ENCODE measurements at places on chromosomes 12 and 14.
A peak's percentile ranks its signal among the peaks of the same experiment; 100 is the strongest.

GRCh38 chr14:35808076-35808637, 938 bp downstream of the RALGAPA1 start:
- DNase-seq, result peak; percentile 52

DNA sequence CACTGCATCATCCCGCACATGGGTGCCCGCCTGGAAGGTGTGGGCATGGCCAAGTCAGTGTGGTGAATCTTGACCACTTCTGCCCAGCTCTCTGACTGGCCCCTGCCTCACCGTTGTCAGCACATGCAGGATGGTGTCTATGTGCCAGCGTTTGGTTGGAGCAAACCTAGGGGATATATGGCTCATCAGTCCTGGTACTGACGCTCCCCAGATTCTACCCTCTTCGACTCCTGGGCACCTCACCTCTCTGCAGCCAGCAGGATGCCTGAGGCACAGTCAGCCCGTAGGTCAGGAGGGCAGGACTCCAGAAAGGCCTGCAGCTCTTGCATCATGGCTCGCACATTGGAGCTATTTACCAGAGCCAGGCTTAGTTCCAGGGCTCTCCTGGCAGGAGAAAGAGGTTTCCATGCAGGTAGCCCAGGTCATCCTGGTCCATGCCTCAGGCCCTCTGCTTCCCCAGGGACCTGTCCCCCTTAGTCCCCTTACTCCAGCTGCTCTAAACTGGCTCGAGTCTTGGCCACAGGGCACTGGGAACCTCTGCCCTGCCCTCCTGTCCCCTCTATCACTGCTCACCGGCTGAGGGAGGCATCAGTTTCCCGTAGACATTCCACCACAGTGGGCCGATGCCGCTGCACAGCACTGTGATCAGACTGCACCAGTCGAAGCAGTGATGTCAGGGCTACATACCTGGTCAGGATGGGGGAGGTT, 4.0 kb downstream of the AP1G2 start:
- DNase-seq, result no peak

GRCh38 chr14:48027115-48027514, 351.7 kb upstream of the MDGA2 start:
- no peak for DNase-seq

DNA sequence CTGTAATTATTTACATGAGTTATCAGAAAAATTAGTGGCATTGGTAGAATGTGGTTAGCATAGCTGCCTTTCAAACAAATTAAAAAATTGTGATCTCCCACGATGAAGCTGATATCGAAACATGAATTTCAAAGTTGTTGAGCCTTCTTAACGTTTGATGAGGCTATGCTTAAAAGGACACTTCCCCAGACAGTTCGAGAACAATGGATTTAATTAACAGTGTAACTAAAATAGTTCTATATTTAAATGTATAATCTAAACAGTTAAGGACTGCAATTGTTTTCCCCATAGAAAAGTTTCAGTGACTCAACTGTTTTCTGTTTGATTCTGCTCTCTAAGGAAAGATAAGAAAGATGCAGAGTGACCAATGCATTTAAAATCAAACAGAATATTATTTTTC, 1.6 kb downstream of the CLEC2B start:
- DNase-seq, result no peak

DNA sequence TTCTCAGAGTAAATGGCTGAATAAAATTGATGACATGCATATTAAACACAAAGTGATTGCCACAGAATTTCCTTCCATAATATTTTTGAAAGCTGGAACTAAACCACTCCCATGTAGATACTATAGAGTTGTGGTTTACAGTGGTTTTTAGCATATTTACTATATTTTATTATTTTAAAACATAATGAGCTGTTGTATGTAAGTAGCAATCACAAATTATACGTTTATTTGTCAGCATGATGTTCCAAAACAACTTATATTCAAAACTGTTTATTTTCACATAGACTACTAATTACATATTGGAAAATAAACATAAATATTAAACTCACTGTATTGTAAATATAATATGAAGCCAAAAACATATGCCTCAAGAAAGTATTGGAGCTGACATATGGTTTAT, 77.2 kb downstream of the NAV3 start:
- no peak for DNase-seq

DNA sequence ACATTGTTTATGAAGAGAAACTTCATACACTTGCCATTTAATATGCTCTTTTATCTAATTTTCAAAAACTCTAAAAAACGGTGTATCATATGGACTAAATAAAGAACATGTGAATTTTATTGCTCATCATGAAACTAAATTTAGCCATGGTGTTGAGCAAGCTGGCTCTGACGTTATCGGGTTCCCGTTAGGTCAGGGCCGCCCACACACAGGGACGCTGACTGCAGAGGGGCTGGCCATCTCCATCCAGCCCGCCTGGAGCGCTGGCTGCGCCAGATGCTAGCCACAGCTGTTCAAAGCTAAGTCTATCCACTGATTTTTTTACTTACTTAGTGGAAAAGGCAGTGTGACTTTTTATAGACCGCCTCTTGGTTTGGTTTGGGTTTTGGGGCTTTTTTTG, 36.5 kb upstream of the DYNC1H1 start:
- peak; percentile 26 for DNase-seq

DNA sequence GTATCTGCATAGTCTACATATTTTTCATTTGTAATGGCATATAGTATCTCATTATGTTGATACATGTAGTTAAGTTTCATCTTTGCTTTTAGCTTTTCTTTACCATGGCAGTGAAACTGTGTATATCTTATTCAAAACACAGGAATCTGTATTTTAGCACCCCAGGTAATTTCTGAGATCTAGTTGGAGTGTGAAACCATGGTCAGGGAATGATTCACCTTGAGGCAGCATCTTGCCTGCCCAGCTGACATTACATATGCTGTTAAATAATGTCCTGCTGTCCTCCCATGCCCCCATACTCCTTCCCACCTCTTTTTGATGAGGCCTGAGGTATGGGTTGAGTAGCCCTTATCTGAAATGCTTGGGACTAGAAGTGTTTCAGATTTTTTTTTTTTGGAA, 125.4 kb upstream of the ATF1 start:
- DNase-seq, result no peak

DNA sequence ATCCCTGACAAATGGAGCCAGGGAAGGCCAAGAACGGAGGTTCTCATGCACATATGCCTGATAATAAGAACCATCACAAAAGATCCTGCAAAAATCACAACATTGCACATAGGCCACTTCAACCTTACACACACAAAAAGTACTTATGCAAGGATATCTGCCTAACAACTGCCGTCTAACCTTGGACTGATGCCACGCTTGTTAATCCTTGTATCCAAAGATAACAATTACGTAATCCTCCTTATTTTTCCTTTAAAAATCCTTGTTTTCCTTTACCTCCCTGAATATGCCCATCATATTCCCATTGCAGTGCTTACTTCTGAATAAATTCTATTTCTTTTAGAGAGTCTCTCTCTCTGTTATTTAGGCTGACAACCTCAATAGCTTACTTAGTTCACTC, 59.5 kb downstream of the TMEM116 start:
- no peak for DNase-seq

DNA sequence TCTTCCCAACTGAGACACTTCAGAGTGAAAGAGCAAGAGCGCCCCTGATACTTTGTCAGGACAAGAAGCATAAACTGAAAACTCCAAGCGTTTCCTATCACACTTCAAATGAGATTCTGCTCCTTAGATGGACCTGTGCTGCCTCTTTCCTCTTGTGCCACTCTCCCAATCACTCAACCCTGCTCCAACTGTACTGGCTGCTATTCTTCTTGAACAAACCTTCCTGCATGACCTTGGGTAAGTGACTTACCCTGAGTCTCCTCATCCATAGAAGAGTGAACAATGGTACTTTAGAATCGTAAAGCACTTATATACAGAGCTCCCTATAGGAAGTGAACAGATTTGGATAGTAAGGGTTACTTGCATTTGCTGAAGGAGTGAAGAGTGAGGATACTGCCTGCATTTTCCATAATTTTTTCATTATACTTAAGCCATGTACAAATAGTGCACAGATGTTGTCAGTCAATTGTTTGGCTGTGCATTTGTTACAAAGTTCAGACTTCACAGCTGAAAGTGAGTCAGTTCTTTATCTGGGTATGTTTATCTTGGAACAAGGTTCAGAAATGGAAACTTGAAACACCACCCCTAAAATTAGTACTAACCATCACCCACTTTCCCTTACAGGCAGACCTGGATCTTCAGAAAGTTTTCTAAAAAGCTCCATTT, 10.8 kb downstream of the MTERF2 start:
- DNase-seq, result no peak

GRCh38 chr14:62462988-62463387, 582.3 kb downstream of the KCNH5 start:
- no peak for DNase-seq

DNA sequence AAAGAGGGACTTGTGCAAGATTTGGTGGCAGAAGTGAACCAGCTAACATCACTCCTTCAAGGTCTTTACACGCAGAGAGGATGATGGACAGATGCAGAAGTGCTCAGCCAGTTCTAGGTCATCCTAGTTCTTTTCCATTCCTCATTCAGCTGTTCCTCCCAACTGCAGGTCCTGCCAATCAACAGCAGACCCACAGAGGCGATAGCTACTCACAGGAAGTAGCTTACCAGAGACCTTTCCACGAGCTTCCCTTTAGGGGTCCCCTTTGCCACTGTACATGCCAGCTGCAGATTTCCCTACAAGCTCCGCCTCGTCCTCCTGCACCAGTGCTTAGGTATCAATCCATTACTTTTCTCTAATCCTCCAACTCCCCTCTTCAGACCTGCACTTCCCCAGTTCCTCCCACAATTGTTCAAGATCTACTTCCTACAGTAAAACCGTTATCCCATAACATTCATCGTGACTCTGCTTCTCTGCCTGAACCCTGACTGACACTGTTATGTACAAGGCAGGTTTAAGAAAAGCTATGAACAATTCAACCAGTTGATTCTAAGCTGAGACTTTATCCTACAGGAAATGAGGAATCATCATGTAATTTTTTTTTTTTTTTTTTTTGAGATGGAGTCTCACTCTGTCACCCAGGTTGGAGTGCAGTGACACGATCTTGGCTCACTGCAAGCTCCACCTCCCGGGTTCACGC, 22.5 kb downstream of the RECQL start:
- no peak for DNase-seq

GRCh38 chr14:75612157-75612556, 33.7 kb downstream of the FLVCR2 start:
- DNase-seq, result no peak

GRCh38 chr12:12399776-12400305, 43.0 kb downstream of the BORCS5 start:
- no peak for DNase-seq

GRCh38 chr12:75361408-75361807, 26.9 kb downstream of the GLIPR1L1 start:
- no peak for DNase-seq

GRCh38 chr12:6088921-6089747, 35.3 kb downstream of the VWF start:
- peak; percentile 57 for DNase-seq

DNA sequence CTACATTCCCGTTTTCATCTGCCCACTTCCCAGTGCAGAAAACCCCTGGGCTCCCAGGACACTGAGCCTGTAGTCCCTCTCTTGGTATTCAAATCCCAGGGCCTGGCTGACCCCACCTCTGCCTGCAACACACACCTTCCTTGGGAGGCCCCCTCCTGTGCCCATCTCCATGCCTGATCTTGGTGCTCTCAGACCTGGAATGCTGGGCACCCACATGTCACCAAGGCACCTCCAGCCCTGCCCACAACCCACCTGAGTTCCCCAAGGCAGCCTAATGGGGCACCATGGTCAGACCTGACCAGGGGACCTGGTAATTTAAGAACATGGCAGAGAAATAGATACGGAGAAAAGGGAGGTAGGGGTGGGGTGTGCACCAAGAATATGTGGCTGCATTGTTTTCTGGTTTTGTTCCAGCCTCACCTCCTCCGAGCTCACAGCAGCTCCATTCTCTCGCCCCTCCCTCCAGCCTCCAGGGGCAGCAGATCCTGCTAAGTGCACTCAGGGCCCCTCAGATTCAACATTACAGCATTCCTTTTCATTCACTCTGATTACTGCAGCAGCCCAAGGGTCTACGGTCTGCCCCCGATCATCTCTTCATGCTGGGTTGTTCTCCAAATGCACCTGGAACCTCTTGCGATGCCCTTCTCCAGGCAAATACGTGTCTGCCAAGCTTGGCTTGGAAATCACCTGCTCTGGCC, 9.2 kb upstream of the HSP90AA1 start:
- DNase-seq, result no peak

- DNase-seq, result no peak
Observed at GRCh38 chr14:89243286-89243685, 173.7 kb downstream of the FOXN3 start.

DNA sequence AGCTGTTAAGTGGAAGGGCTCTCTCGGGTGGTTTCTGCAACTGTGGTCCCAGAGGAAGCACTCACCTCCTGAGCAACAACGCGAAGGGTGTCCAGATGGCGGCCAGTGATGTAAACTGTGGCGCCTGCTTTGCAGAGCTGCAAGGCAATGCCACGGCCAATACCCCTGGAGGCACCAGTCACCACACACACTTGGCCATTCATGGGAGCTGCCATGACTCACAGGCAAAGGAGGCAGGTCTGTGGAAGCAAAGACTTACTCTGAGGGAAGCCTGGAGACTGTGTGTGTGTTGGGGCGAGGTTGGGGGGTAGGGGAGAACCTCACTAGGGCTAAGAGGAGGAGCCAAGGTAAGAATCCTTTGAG, 707 bp downstream of the DHRS1 start:
- peak; percentile 91 for DNase-seq

DNA sequence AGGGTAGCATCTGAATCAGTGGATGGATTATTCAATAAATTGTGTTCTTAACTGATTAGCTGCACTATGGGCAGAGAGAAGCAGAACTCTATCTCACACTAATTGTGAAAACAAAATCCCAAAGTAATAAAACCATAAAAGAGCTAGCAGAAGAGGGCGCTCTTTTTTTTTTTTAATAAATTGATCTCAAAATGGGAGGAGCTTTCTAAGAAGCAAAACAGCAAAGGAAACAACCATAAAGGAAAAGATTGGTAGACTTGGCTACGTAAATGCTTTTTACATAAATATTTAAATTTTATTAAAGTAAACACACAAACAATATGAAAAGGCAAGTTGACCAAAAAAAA, 1.5 kb upstream of the TM7SF3 start:
- peak; percentile 21 for DNase-seq

DNA sequence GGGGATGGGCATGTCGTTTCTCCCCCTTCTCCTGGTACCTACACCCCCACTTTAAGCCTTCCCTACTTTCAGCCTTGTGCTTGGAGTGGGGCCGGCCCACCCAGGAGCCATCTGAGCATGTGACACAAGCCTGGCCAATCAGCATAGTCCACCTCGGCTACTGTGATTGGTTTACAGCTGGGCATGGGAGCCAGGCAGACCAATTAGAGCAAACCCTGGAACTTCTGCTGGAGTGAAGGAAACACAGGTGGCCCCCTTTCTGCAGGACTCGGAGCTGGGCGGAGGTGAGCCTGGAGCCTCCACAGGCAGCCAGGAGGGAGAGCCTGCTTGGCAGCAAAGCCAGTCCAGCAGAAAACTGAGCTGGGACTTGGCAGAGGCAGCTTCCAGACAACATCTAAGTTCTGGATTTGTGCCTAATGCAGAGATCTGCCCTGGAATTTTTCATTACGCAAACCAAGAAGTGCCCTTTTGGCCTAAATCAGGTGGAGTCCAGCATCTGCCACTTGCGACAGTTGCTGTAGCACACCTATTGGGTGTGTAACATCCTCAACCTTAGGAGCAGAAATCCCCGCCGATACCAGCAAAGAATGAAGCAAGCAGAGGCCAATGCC, 59.5 kb downstream of the SCARB1 start:
- DNase-seq, result peak; percentile 74

Data from RWPE1 (cell line).